GDM1 (cell line): ENCODE measurements at places on chromosomes 6 and 20.

DNA sequence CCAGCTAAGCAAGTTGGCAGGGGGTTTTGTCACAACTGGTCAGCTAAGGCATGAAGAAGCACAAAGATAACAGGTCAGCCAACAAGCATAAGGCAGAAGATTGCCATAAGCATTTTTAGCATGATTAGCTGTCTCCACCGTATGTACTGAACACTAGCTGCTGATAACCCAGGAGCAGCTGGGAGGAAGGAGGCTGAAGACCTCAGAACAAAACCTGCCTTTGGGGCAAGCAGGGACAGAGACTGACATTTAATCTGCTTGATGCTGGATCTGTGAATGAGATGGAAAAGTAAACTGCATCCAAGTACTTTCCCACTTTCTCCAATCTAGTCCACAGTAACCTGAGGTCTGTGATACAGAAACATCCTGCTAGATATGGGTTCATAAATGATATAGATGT, 353.0 kb upstream of the MAP3K7 start:
- no peak for DNase-seq

- DNase-seq: no peak
Observed at GRCh38 chr20:23869520-23869919, 10.0 kb downstream of the CST5 start.

DNA sequence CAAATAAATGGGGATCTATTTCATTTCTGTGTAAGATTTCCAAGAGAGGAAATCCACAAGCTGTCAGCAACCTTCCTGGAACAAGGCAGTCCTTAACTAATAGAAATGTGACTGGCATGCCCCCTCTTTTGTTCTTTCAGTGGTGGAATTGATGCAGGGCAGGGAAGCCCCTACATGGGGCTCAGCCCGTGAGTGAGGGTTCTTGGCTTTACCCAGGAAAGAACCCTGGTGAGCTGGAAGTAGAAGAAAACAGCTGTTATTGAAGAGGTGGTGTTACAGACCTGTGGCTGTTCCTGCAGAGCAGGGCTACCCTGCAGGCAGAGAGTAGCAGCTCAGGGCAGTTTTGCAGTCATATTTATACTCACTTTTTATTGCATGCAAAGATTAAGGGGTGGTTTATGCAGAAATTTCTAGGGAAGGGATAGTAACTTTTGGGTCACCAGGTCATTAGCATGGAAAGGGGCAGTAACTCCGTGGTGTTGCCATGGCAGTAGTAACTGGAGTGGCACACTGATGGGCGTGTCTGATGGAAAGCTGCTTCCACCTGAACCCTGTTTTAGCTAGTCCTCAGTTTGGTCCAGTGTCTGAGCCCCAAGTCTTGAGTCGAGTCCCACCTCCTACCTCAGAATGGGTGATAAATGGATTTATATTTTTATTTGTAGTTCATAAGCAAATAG, 88.7 kb upstream of the SCP2D1 start:
- DNase-seq: no peak

DNA sequence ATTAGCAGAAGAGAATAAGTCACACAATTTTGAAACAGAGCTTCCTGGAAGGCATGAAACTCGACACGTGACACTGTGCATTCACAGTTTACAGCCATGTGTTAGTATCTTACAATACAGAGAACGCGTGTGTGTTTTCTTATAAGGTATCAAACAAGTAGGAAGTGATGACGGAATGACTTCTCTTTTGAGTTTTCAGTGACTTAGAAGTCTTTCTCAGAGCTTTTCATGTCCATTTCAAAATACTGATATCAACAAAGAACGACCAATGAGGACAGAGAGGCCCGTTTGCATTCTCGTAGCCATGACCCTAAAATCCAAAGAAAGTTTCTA, 36.6 kb upstream of the DUSP22 start:
- DNase-seq: no peak

GRCh38 chr6:21111093-21111725, 482.3 kb upstream of the SOX4 start:
- no peak for DNase-seq

- DNase-seq: no peak
Observed at GRCh38 chr6:3531481-3531880, 74.6 kb upstream of the SLC22A23 start.

GRCh38 chr6:148112851-148113319, 229.8 kb upstream of the SASH1 start:
- DNase-seq: no peak

DNA sequence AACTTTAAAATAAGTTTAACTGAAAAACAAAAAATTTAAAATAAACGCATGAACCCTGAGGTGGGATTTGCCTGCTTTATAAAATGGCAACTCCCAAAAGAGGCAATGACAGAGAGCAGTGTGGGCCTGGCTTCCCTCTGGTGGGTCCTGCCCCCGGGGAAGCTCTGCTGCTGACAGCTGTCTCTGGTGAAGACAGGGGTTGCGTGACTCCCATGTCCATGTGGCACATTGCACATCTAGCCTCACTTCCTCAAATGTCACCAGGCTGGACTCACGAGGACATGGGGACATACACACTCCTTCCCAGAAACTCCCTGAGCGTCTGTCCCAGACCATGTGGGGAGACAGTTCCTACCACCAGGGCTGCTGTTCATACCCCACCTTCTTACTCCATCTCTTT, 66.2 kb downstream of the ABHD12 start:
- no peak for DNase-seq

DNA sequence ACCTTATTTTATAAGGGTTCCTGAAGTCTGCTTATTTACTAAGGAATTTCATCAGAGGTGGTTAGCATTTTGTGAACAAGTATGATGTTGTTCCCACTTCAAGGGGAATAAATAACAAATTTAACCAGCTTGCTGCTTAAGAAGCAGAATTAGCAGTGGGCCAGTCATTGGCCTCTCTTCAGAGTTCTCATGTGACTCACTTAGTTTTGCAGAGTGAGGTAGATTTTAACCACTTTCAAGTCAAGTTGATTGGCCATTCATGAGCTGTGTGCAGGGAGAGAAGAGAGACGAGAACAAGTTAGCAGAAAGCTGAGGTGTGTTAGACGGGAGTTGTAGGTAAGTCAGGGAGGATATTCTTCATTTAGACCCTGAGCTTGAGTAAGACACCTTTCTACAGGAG, 18.1 kb downstream of the TOP1 start:
- DNase-seq: no peak

GRCh38 chr6:75210885-75211739, 5.3 kb upstream of the COL12A1 start:
- peak; percentile 19 for DNase-seq

GRCh38 chr20:62381202-62381797, 5.6 kb upstream of the RPS21 start:
- DNase-seq: no peak

DNA sequence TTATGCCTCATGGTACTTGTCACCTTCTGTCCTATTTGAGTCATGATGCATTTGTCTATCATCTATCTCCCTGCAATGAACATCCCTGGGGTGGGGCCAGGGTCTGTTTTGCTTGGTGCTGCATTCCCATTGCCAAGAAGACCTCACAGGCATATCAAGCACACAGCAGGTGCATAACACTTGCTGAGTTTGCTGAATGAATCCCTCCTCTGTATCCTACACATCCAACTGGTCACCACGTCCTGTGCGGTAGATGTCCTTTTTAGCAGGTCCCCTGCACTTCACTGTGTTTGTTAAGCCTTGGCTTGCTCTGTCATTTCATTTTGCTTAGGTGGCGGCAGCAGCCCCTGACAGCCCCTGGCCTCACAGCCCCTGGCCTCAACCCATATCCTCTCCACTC, 214.8 kb upstream of the RNF24 start:
- no peak for DNase-seq

- DNase-seq: no peak
Observed at GRCh38 chr20:48962976-48963771, 41.7 kb downstream of the ARFGEF2 start.

- DNase-seq: no peak
Observed at GRCh38 chr6:40817369-40817768, 221.7 kb downstream of the UNC5CL start.

DNA sequence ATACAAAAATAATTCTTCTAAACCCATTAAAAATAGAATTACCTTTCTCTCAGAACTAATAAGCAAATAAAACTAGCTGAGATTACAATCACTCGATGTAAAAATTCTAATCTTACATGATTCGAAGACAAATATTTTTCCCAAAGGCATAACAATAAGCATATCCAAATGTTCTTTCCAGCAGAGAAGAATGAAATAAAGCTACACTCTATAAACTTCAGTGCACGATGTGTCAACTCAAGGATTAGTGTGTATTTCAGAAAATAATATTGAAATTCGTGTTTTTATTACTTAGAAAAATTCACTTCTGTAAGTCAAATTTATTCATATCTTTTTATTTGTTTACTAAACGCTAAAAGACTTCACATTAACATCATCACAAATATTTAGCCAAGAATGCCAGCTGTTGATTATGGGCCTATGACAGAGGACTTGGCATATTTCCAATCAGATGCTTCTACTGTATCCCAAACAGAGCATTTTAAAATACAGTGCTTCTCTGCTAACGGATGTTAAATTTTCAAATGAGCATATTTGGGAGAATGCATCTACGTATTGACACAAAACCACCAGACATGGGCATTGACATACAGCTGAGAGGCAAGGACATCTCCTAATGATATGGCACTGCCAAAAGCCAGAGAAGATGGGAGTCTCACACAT, 54.7 kb upstream of the PDE7B start:
- no peak for DNase-seq

- DNase-seq: no peak
Observed at GRCh38 chr6:130908188-130908587, 81.0 kb downstream of the SMLR1 start.
